ENCODE measurements at places on chromosomes 7 and 10.

DNA sequence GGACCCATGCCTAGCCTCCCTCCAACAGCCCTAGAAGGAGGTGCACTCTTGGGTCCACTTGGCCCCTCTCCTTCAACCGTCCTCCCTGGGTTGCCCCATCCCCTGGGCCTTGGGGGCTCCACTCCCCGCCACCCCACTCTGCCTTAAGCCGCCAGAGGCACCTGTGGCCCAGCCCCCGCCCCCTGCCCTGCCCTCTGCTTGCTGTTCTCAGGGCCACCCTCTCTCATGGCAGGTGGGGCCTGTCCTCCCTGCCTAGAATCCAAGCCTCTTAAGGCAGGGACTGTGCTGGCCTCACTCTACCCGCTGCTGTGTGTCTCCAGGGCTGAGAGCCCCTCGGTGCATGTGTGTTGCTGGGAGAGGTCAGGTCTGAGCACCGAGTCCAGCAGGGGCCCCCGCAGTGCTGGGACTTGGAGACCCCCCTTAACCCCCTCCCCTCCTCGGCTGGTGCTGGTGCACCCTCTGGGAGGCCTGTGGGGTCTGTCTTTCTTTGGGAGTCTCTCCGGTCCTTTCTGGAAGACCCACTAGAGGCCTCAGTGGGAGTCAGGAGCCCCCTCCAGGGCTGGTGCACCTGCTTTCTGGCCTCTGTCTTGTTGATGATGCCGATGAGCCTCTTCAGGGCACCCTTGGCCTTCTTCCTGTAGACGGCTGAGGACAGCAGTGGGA, 43.8 kb downstream of the CFAP46 start:
- no peak for DNase-seq

DNA sequence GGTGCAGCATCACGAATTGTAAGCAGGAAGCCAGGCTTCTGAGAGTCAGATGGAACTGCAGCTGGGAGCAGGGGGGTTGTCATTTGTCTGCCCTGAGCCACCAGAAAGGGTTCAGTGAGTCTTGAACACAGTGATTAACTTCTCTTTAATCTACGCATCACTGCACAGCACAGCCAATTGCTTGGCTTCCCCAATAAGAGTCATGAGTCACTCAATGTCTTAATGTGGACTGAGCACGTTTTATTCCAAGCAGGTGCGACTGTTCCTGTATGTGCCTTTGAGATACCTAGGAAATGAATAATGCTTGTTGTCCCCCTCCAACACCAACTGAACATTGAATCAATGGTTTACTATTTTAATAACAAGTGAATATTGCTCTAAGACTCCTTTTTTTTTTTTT, 26.0 kb upstream of the PLEKHA1 start:
- no peak for DNase-seq

DNA sequence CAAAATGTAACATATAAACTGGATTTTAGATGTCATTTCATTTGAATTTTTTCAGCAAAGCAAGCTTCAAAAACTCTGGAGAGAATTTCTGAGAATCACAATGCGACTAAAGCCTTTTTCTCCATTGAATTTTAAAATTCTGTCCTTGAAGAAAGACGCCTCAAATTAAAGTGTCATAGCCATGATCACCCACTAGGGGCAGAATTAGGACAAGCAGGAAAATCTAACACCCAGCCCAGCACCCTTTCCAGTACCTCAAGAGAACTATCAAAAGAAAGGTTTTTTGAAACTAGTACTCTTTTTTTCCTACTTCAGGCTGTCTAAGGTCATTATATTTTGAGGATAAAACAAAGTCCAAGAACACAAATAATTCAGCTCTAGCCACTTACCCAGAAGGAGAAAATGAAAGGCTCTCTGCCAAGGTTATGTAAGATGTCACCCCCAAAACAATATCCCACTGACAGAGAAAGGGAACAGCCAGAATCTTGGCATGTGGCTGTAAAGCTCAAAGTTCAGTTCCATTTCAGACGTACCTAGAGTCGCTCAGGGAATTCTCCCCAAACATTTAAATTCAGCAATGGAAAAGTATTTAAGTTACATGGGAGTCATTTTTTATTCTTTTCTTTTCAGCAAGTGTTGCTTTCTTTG, 299.4 kb downstream of the SNX13 start:
- DNase-seq = peak; percentile 34

- no peak for DNase-seq
These were observed 809.1 kb downstream of the SORCS1 start for GRCh38 chr10:106355450-106355849.

- peak; percentile 44 for DNase-seq
These were observed 280.8 kb downstream of the ZEB1 start for GRCh38 chr10:31599626-31600504.

GRCh38 chr10:97131181-97131628, 54.6 kb downstream of the SLIT1 start:
- DNase-seq = no peak

- DNase-seq = no peak
These were observed 107.4 kb downstream of the EEPD1 start for GRCh38 chr7:36260481-36260880.

- no peak for DNase-seq
These were observed 37.2 kb downstream of the RAPGEF5 start for GRCh38 chr7:22319424-22320403.

- no peak for DNase-seq
These were observed 384.4 kb upstream of the AUTS2 start for GRCh38 chr7:69213878-69214277.

DNA sequence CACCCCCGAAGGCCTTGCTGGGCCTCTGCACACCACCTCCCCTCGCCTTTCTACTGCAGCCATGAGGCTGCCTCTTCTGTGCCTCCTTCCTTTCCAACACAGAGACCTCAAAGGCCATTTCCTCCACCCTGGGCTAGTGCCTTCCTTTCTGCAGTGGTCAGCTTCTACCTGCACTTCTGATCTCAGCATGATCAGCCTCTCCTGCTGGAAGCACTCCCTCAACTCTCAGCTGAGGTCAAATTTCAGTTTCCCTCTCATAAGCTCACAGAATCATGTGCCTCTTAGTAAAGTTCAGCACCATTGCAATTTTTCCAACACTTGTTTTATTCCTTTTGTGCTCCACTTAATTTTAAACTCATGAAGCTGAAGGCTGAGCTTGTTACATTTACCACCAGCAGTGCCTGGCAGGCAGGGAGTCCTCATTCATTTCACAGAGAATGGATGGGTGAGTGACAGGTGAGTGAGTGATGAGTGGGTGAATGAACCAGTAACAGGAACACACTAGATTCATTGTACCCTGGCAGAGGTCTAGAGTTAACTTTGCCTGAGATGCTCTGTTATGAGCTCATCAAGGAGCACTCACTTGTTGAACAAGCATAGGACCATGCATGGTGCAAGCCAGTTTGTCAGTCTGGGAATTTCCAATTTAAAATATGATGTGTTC, 124.0 kb upstream of the PRSS58 start:
- no peak for DNase-seq

DNA sequence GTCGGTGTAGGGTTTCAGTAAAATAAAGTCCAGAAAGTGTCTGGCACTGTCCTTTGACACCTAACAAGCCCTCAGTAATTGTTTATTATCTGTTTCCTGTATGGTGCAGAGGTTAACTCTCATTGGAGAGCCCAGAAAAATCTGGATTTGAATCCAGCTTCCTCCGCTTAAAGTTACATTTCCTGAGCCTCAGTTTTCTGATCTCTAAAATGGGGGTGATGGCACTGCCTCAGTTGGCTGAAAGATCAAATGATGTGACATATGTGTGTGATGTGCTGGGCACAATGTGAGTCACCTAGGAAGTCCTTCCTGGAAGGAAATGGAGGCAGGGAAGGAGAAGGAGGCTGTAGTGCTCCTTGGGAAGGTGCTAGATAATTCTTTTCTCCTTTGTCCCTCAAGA, 14.7 kb upstream of the CDH23 start:
- DNase-seq = no peak

GRCh38 chr7:91194841-91195240, 69.4 kb upstream of the FZD1 start:
- no peak for DNase-seq

DNA sequence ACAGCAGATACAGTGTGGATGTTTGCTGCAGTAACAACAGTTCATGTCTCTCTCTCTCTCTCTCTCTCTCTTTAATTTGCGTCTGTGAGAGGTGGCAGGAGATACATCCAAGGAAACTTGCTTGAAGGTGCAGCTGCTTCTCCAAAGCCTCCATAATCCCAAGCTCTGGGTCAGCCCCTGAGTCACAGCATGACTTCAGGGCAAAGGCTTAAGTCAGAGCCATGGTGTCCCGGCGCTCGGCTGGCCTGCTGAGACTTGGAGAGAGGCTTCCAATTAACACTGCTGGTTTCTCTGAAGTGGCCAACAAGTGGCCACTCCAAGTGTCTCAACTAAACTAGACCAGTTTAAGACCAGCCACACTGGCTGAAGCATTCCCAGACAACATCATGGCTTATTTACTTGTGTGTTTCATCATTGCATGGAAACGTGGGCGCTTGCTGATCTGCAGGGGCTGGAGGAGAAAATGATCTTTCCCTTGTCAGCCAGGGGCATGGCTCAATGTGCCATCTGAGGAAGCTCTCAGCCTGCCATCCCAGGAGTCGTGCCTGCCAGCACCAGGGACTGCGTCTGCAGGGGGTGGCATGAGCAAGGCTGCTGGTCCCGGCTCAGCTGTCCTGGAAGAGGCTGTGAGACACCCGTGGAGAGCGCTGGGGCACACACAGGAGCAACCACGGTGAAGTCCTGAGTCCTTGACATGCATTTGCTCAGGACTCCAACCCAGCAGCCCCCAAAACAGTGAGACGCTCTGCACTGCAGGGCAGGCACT, 254.2 kb downstream of the COBL start:
- DNase-seq = no peak

DNA sequence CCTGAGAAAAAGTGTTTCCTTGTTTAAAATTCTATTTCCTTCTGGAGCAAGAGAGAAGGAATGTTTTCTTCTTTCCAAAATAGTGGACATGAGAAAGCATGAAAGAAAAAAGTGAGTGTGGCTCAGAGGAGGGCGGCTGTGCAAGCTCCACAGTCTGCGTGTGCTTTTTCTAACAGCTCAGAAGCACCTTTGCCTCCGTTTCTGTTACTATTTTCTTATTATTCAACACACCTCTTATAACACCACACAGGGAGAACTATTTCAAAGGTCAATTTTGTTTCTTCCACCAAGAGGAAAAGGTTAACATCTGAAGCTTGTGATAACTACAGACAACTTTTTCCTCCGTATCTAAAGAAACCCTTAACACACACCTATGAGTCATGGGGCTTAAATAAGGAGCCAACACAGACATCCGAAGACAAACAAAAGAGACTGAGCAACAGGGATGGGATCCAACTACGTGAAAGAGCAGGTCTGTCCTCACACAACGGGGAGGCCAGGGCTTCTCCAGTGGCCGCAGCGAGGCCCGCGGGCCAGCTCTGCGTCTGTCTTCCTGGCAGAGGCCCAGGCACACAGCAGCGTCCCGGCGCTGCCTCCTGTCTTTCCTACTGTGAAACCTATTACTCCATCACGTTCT, 36.2 kb upstream of the NCAPG2 start:
- DNase-seq = no peak

- no peak for DNase-seq
These were observed 249.3 kb upstream of the PFKP start for GRCh38 chr10:2817940-2818636.

GRCh38 chr10:132715776-132716680, 69.9 kb downstream of the NKX6-2 start:
- DNase-seq = no peak

- no peak for DNase-seq
These were observed 46.1 kb downstream of the CAMK2B start for GRCh38 chr7:44279286-44279685.

GRCh38 chr7:30274641-30275040, 9.8 kb upstream of the ZNRF2 start:
- no peak for DNase-seq

- DNase-seq = no peak
These were observed 45.7 kb downstream of the BPGM start for GRCh38 chr7:134692344-134692705.

DNA sequence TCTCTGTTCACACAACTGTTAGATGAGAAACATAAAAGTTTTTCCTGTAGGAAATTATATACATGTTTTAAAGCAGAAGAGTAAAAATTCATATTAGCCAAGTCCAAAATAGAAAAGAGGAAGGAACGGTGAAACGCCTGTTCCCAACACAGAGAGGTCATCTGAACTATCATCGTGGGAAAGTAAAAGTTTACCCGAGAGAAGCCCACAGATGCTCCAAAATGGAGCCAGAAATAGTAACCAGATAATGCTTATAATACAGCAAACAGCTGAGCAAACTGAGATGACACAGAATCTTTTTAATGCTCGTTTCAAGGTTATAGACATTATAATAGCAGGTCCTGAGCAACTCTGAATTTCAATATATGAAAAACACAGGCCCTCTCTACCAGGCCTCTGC, 24.5 kb downstream of the FRMD4A start:
- no peak for DNase-seq

DNA sequence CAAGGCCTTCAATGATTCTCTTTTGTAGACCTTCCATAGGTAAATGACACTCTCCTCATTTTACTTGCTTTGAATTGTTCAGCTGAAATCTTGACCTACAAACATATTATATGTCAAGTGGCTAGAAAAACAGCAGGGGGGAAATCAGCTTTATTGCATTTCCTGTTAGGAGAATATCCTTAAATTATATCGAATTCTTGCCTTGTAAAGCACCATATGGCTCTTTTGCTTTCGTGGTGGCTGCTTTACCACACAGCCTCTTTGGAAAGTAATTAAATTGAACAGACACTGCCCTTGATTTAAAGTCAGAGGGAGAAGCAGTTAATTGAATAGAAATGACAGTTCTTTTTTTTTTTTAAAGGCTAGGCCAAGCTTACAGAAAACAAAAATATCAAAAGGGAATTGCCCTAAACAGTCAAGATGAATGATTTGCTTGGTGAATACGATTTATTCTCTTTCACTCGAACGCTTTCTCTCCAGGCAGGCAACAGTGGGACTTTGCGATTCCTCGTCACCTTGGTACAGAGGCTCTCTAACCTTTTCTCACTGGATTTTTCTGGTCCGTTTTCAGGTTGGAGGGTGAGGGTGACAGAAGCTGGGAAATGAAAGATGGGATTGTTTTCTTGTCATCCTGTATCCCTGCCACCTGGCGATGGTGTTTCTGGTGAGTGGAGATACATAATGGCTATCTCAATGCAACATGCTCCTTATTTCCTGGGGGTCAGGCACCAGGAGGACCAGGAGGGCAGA, 126.0 kb downstream of the GATA3 start:
- DNase-seq = no peak

DNA sequence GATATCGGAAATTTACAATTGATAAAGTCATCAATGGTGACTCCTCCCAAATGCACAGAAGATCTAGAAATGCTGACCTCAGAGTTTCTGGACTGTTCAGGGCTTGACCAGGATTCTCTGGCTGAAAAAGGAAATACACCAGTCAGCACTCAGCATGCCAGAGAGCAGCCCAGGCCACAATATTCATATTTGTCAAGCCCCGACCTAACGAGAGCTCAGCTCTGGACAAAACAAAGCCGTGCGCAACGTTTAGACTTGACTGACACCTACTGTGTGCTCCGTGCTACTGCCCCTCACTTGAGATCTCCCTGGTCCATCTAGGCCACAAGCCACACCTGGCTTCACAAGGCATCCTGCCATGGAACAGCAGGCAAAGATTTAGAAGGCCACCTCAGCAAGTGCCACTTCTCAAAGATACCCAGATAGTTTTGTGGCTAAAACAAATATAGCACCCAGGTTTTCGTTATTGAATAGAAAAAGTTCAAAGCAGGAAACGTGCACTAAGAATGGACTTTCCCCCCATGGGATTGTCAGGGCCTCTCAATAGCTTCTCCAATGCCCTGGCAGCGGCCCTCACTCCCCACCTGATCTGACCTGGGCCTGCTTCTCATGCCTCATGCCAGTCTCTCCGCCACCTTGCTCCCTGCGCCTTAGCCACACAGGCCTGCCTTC, 218.3 kb downstream of the FAM107B start:
- DNase-seq = no peak
